CD4-positive, alpha-beta T cell treated with Interleukin-1 beta for 1 hour (primary cell): ENCODE measurements at places on chromosomes 11 and 22.

DNA sequence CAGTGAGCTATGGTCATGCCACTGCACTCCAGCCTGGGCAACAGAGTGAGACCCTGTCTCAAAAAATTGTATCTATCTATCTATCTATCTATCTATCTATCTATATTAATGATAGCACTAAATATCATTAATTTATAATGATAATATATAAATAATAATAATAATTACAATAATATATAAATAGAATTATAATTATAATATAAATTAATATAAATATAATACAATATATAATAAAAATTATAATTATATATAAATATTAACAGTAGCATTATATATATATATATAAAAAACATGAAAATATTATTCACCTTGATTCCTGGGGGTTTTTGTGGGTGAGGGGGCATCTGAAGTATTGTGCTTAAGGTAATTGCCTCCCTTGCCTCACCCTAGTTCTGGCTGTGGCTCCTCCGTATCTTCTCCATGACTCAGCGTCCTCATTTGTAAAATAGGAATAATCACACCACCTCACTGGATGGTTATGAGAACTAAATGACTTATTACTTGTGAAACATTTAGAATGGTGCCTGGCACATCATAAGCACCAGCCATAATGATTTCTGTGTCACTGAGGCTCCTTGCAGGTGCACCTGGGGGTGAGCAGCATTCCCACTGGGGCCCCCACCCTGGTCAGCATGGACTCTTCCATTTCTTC lies 18.8 kb downstream of the RASD2 start:
- no peak for DNase-seq

GRCh38 chr11:19433367-19433766 lies 192.6 kb upstream of the E2F8 start:
- DNase-seq: no peak

GRCh38 chr11:70029861-70030380 lies 48.2 kb upstream of the ANO1 start:
- DNase-seq: no peak

- DNase-seq: no peak
Observed at GRCh38 chr11:27718346-27718862, 18.1 kb upstream of the BDNF start.

DNA sequence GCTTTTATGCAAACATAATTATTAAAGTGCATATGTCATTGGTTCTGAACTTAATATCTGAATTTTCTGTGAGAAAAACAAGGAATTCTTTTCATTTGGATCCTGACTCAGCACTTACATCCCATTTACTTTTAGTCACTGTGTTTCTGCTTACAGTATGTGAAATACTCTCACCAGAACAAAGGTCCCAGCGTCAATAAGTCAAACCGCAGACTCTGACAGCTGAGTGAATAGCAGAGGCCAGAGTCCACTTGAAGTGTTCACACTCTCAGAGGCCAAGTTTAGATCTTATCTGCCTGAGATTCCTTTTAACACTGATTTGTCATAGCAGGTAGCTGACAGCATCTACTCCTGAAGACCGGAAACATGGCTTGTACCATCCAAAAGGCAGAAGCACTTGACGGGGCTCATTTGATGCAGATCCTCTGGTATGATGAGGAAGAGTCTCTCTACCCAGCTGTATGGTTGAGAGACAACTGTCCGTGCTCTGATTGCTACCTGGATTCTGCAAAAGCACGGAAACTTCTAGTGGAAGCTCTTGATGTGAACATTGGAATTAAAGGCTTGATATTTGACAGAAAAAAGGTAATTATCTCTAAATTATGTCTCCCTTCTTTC lies 14.6 kb downstream of the BBOX1 start:
- DNase-seq: no peak

GRCh38 chr22:16932577-16932976 lies 75.4 kb downstream of the GAB4 start:
- no peak for DNase-seq

DNA sequence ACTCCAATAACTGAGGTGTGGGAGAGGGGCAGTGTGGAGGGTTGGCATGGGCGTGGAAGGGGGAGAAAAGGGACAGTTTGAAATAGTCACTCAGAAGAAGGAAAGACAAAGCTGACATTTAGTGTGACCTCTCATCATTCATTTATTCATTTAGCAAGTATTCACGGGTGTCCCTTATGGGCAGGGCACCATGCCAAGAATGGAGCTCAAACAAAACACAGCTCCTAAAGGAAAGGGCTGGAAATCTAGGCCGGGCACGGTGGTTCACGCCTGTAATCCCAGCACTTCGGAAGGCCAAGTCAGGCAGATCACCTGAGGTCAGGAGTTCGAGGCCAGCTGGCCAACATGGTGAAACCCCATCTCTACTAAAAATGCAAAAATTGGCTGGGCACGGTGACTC lies 19.4 kb upstream of the DGKZ start:
- no peak for DNase-seq

GRCh38 chr22:45934659-45935341 lies 42.2 kb downstream of the WNT7B start:
- DNase-seq: no peak

DNA sequence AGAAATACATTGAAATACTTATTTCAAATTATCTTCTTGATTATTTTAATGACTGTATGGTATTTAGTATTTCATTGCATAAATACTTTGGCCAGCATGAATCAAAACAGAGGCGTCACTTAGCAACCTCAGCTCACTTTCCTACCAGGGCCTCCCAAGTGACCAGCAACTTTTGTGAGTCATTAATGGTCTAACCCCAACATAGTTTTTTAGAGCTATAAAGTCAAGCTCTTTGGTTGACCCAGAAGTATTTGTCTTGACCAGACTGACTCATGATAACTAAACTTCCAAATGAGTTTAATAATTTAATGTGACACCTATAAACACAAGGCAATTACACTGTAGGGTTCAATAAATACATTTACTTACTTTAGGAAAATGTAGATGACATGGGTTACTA lies 27.9 kb upstream of the RBMXL2 start:
- DNase-seq: no peak

GRCh38 chr11:10751581-10751940 lies 515 bp downstream of the CTR9 start:
- no peak for DNase-seq

- DNase-seq: no peak
Observed at GRCh38 chr11:69362315-69362714, 68.4 kb downstream of the MYEOV start.
